ENCODE measurements at places on chromosomes 11 and 22.

DNA sequence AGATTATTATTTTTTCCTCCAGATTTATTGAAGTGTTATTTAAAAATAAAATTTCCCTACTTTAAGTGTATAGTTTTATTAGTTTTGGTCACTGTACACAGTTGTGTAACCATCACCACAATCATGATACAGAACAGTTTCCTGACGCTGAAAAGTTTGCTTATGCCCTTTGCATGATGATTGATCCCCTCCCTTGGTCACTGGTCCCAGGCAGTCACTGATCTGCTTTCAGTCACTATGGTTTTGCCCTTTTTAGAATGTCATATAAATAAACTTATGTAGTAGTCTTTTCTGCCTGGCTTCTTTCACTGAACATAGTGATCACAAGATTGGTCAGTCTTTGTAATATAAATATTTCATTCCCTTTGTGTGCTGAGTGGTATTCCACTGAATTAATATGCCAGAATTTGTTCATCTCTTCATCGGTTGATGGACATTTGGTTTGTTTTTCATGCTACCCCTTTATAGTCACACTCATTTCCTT is 140.6 kb downstream of the SWAP70 start:
- DNase-seq = no peak

- DNase-seq = no peak
Measured at GRCh38 chr11:112195951-112196351, 20.6 kb downstream of the BCO2 start.

DNA sequence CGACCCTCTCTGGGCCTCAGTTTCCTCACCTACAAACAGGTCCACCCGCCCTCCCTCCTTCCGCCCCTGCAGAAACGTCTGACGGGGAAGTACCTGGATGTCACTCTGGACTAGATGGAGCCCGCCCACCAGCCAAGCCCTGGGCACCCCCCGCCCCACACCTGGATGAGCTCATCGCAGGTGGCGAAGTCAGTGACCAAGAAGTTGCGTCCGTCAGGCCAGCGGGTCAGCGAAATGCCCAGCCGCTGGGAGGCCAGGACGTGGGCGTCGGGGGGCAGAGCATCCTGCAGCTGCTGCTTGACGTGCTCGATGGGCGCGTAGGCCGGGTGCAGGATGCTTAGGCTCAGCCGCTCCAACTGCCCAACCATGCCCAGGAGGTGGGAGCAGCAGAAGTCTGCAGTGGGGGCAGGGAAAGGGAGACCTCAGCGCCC is 897 bp downstream of the PNPLA5 start:
- no peak for DNase-seq

- no peak for DNase-seq
Measured at GRCh38 chr11:31763296-31763695, 47.8 kb downstream of the PAX6 start.

GRCh38 chr22:28005513-28005912 is 86.5 kb upstream of the PITPNB start:
- no peak for DNase-seq

DNA sequence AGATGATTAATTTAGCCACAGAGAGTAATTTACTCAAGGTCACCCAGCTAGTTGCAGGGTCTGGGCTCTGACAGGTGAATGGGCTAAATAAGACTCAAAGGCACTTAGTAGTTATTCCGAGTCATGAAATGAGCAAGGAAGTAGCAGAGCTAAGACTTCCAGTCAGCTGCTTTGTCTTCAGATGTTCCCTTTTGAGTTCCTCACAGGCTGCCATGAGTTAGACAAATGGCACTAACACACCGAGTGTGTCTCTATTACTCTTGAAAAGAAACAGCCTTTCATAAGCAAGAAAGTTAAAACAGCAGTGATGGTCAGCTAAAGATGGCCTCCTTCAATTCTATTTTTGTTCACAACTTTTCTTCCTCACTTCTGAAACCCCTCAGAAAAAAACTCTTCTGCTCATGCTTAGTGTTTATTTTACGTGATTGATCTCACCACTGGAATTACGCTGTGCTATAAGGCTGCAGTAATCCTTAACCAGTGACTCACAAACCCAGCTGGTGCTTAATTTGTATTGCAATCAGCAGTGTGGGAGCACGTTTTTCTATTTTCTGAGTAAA is 389.1 kb downstream of the AASDHPPT start:
- no peak for DNase-seq

- no peak for DNase-seq
Measured at GRCh38 chr11:74462631-74463030, 4.7 kb downstream of the KCNE3 start.

DNA sequence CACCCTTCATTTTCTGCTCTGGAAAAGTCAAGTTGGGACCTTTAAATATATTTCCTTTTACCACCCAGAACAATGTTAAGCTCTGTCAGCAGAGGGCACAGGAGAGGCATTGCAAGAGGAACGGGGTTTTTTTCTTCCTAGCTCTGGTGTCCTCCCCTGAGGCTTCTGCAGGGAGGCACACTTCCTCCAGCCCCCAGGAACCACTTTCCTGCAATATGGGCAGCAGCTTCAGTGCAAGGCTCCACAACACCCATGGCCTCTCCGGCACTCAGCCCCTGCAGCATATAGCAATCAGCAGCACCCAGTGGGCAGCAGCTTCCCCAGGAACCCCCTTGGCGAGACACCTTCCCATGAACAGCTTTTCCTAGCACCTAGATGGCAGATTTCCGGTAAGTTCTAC is 101.4 kb downstream of the SYT9 start:
- DNase-seq = peak; percentile 7

GRCh38 chr11:33861941-33862589 is 29.8 kb downstream of the LMO2 start:
- DNase-seq = no peak

DNA sequence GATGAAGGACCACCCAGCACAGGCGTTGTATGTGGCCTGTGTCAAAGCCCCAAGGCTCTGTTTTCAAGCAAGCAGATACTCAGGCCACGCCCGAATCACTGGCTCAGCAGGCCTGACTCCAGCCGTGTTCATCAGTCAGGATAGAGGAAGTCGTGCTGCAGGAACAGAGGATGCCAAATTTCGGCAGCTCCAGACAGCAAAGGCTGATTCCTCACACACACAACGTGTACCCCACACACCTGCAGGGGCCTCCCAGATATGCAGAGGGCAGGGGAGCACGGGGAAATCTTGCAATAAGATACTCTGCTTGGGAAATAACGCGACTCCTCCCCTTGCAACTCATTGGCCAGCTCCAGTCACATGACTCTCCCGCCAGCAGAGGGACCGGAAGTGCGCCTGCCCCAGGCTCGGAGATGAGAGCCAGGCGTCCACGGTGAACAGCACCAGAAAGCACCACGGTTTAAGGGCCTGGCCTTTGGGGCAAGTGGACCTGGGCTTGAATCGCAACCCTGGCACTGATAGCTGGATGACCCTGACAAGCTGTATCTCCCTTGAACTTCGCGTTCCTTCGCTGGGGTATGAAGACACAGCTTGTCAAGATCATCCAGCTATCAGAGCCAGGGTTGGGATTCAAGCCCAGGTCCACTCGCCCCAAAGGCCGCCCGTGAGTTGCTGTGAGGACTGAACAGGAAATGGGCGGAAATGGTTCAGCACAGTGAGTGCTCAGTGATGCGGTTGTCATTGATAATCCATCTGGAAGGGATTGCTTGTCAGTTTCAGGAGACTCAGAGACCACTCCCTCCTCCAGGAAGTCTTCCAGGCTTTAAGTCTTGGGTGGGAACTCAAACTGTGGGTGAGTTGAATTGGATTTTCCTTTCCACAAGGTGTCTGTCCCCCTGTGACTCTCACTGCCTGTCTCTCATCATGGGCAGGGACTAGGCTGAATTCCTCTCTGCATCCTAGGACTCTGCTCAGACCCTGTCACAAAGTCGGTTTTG is 88.5 kb downstream of the MYEOV start:
- peak; percentile 36 for DNase-seq

GRCh38 chr11:72378704-72379383 is 55.5 kb downstream of the CLPB start:
- DNase-seq = no peak

- no peak for DNase-seq
Measured at GRCh38 chr11:78659326-78660270, 84.9 kb upstream of the NARS2 start.

DNA sequence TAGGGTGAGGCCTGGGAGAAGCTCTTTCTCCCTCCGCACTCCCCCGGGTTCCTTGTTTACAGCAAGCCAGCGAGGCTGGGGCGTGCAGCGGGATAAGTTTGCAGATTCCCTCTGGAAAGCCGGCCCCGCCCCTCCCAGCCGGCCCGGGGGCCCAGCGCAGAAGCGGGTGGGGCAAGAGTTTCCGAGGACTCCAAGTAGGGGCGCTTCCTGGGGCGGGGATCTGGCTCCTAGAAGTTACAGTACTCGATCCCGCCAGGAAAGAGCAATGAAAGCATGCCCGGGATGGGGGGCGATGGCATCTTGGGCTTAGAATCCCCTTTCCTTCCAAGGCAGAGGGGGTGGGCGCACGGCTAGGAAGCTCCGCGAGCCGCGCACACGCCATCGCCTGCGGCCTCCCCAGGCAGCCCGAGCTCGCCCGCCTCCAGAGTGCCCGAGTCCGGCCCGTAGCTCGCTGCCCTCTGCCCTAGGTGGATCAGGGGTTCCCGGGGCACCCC is 385 bp downstream of the TST start:
- no peak for DNase-seq

DNA sequence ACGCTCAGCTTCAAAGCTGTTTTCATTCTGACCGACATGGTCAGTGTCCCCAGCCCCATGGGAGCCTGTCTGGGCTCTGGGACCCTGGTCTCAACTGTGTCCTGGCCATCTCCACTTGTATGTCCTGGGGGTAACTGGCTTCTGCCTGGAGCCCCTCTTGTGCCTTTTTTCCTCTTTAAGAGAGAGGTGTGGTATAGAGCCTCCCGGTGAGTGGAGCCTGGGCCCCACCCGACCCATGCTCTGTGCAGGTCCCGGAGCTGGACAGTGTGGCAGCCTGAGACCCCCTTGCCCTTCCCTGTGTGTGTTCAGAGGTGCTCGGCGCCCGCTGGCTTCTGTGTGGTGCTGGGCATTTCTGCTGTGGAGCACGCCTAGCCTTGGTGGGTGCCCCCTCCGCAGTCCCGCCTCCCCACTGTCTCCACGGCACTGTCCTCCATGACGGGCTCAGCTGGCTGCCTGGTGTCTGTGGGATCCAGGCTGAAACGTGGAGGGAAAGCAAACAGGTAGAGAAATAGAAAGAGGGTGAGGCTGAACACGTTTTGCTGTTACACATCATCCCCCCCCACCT is 74.9 kb downstream of the PARVB start:
- no peak for DNase-seq

DNA sequence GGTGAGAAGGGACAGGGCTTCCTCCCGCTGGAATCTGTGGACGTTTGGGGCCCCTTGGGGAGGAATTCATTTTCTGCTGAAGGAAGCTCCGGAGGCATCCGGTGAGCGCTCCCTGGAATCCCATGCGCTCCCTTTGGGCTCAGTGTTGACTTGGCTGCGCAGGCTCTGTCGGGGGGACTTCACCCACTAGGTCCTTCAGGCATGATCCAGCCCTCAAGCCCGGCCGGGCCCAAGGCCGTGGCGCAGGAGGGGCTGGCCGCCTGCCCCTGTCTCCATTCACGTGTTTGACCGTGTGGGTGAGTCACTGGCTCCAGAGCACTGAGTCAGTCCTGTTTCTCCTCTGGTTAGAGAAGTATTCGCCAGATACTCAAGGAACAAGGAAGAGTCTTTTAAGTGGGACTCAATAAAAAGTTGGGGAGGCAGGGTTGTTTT is 1.4 kb downstream of the CTTN start:
- DNase-seq = no peak

DNA sequence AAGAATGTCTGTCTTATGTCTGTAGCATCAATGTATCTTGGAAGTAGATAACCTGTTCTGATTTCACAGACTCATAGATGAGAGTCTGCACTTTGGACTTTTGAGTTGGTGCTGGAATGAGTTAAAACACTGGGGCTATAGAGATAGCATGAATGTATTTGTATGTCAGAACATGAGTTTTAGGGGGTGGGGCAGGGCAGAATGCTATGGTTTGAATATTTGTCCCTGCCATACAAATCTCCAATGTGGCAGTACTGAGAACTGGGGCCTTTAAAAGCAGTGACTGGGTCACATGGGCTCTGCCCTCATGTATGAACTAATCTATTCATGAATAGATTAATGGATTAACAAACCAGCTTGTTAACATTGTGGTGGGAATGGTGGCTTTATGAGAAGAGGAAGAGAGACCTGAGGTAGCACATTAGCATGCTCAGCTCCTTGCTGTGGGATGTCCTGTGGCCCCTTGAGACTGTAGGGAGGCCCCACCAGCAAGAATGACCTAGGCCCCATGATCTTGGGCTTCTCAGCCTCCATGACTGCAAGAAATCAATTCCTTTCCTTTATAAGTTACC is 15.5 kb upstream of the OR52K1 start:
- peak; percentile 8 for DNase-seq

GRCh38 chr22:18133452-18133851 is 16.5 kb upstream of the USP18 start:
- no peak for DNase-seq

GRCh38 chr11:126476266-126476924 is 120.9 kb downstream of the ST3GAL4 start:
- DNase-seq = no peak

- DNase-seq = no peak
Measured at GRCh38 chr11:288478-289397, at the start of gene PGGHG. PGGHG (plus strand) TSS chr11:289126; CDS start chr11:289817, 691 bp downstream.

DNA sequence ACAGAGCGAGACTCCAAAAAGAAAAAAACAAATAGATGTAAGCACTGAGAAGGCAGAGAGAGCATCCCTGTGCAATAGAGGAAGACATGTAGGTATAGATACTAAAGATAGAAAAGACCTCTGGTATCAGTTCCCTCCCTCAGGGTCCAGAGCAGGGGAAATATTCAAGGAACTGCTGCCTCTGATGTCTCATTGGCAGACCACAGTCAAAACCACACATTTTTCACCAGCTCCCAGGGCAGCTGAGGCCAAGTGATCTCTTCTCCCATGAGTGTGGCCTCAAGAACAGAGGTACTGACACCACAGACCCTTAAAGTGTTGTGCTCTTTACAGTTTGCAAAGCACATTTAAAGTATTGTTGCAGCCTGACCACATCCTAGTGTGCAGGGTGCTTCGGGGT is 288.5 kb downstream of the NTM start:
- no peak for DNase-seq

DNA sequence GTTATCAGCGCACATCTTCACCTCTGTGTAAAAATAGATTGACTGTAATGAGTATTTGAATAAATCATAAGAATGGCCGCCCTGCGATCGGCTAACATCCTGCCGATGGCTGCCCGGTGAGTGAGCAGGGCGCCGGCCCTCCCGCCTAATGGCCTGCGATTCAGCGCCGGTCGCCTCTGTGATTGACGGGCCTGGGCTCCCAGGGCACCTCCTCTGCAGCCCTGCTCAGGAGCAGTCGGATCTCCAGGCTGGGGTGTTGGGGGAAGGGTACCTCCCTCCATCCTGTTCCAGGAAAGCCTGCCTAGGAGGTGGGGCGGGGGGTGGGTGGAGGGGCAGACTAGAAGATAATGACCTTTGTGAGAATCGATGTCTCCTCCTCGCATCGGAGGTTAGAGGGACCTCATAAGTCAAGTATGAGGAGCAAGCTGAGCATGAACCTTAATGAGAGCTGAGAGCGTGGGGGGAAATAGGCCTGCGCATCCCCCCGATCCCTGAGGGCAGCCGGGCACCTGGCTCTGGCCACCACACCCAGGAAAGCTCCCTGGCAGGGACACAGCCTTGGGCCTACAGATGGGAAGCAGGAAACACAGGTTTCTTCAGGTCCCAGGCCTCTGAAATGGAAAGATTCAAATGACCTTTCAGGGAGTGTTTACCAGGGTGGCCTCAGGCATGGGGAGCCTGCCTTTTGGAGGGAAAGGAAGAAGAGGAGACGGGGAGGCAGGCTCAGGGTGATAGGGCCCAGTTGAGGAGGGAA is 71.7 kb downstream of the PKNOX2 start:
- DNase-seq = no peak
